ENCODE measurements at places on chromosomes 3 and 15. TPM values are rescaled to one million over a fixed set of nuclear protein-coding genes. Genes with fewer than 3 reads are reported as not detected.

GP9 gene
- not detected for total RNA-seq

LSMEM2 gene
- not detected for total RNA-seq

FAM43A gene
- 80.7 TPM for total RNA-seq

MKRN3 gene
- 17.2 TPM for total RNA-seq

ATP13A5 gene
- not detected for total RNA-seq

- no peak overlapping the region for H3K4me3 ChIP-seq
- H3K36me3 ChIP-seq, result no peaks in the 10 kb centered on the region
- peaks cover 7% of the 10 kb centered on the region for H3K4me1 ChIP-seq
- no peaks in the 10 kb centered on the region for H3K27me3 ChIP-seq
- H3K27ac ChIP-seq, result no peak overlapping the region
- DNase-seq, result no peak
Measured at GRCh38 chr15:41621200-41622193, 38.7 kb upstream of the MGA start.

GRCh38 chr15:44545913-44546802, 9.2 kb downstream of the EIF3J start:
- H3K4me1 ChIP-seq, result peaks cover 38% of the 10 kb centered on the region
- no peak overlapping the region for H3K4me3 ChIP-seq
- no peaks in the 10 kb centered on the region for H3K27me3 ChIP-seq
- H3K36me3 ChIP-seq, result peaks cover 35% of the 10 kb centered on the region
- 0 out of 2 replicates have a peak overlapping the region, but pooled peaks have one; percentile 6 for H3K27ac ChIP-seq
- DNase-seq, result no peak

GRCh38 chr3:170414202-170414663, 4.4 kb upstream of the CLDN11 start:
- no peak overlapping the region for H3K4me3 ChIP-seq
- H3K27me3 ChIP-seq, result no peaks in the 10 kb centered on the region
- no peak overlapping the region for H3K27ac ChIP-seq
- peak; percentile 83 for DNase-seq
- no peaks in the 10 kb centered on the region for H3K4me1 ChIP-seq

- H3K36me3 ChIP-seq, result no peaks in the 10 kb centered on the region
- H3K27ac ChIP-seq, result no peak overlapping the region
- H3K4me3 ChIP-seq, result no peak overlapping the region
- no peaks in the 10 kb centered on the region for H3K27me3 ChIP-seq
Measured at GRCh38 chr15:86645925-86646500, 566.3 kb downstream of the AGBL1 start.

GRCh38 chr15:93495799-93496637, 407.0 kb upstream of the RGMA start:
- H3K36me3 ChIP-seq, result no peaks in the 10 kb centered on the region
- H3K27ac ChIP-seq, result no peak overlapping the region
- H3K27me3 ChIP-seq, result 0 out of 2 replicates have a peak, but pooled peaks cover 2% of the 10 kb centered on the region
- no peaks in the 10 kb centered on the region for H3K4me1 ChIP-seq
- no peak for DNase-seq
- H3K4me3 ChIP-seq, result no peak overlapping the region

GRCh38 chr15:31004220-31004733, 12.8 kb upstream of the MTMR10 start:
- H3K4me3 ChIP-seq, result peak overlapping the region; percentile 35
- H3K27me3 ChIP-seq, result 0 out of 2 replicates have a peak, but pooled peaks cover 2% of the 10 kb centered on the region
- DNase-seq, result peak; percentile 63
- peaks cover 14% of the 10 kb centered on the region for H3K4me1 ChIP-seq
- H3K36me3 ChIP-seq, result no peaks in the 10 kb centered on the region
- no peak overlapping the region for H3K27ac ChIP-seq

DNA sequence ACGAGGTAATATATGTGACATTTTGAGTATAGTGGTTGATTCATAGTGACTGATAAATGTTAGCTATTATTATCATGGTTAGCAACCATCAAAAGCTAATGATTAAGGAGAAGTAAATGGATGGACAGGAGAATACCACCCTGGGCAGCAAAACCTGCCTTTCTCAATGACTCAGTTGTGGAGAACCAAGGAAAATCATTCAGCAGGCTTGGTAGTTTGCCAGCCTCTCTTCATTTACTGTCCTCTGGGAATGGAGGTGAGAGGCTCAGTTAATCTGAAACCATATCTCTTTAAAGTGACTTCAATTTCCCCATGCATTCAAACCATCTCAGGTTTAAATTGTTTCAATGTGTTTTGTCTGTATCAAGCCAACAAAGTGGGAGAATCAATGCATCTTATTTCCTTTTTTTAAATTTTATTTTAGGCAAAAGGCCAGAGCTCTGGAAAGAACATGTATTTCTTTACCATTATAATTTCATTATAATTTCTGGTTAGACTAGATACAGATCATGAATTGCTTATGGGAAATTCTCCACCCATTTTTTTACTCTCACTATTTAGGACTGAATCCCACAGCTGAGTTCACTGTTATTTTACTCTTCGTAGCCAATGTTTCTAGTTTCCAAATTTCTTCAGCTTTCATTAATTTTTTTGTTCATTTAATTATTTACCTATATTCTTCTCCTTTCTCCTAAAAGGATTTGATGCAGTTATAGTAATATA, 2.7 kb downstream of the TM4SF18 start:
- no peaks in the 10 kb centered on the region for H3K4me1 ChIP-seq
- no peak overlapping the region for H3K27ac ChIP-seq
- H3K4me3 ChIP-seq, result no peak overlapping the region
- no peak for DNase-seq
- H3K27me3 ChIP-seq, result no peaks in the 10 kb centered on the region

DNA sequence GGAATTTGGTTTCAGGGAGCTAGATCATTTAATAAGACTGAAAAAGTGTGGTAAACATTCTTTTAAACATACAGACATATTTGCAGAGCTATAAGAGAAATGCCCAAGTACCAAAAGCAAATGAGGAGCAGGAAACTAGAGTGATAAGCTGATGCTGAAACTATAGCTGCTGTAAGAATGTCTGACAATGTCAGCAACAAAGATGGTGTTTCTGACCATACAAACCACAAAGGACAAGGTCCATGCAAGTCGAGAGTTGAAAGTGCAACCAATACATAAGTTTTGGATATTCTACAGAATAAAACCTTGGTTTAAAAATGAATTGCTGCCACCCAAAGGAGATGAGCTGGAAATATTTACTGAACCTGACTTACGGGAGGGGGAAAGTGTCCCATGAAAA, 610.2 kb downstream of the TBL1XR1 start:
- H3K36me3 ChIP-seq, result no peaks in the 10 kb centered on the region
- no peak for DNase-seq
- no peaks in the 10 kb centered on the region for H3K4me1 ChIP-seq
- H3K27me3 ChIP-seq, result no peaks in the 10 kb centered on the region
- no peak overlapping the region for H3K4me3 ChIP-seq

GRCh38 chr3:124584245-124584551, 146.1 kb upstream of the UMPS start:
- no peaks in the 10 kb centered on the region for H3K4me1 ChIP-seq
- H3K27me3 ChIP-seq, result no peaks in the 10 kb centered on the region
- DNase-seq, result no peak
- no peaks in the 10 kb centered on the region for H3K36me3 ChIP-seq

Measured in Karpas-422 (cell line).